Pulmonary artery endothelial cell (primary cell): ENCODE measurements at places on chromosomes 4 and X. TPM values are rescaled to one million over a fixed set of nuclear protein-coding genes. Genes with fewer than 3 reads are reported as not detected.

Gene RIBC1
- 0.26 and 0.32 TPM in 2 replicates for total RNA-seq

Gene FGFBP2
- not detected in 2 replicates for total RNA-seq

Gene WAS
- total RNA-seq, result not detected in 2 replicates

Gene DDIT4L
- 1.9 and 13.7 TPM in 2 replicates for total RNA-seq

Gene ALPK1
- total RNA-seq, result 7.1 and 8.9 TPM in 2 replicates

Gene PYURF
- total RNA-seq, result 124 and 131 TPM in 2 replicates

Gene BLOC1S4
- total RNA-seq, result 10.2 and 16.9 TPM in 2 replicates

Gene BEX2
- 0.67 and 0.86 TPM in 2 replicates for total RNA-seq

Gene HHIP
- total RNA-seq, result 217 and 481 TPM in 2 replicates

Gene GRPR
- total RNA-seq, result under 0.01 and 0.11 TPM in 2 replicates

Gene LRCH2
- 3.4 and 3.9 TPM in 2 replicates for total RNA-seq

Gene PF4V1
- total RNA-seq, result 1.1 TPM in 1 of 2 replicates, not detected in the other

Gene PAGE1
- total RNA-seq, result not detected in 2 replicates

Gene PPEF1
- not detected in 2 replicates for total RNA-seq

Gene NPY2R
- total RNA-seq, result not detected in 2 replicates

Gene AKAP14
- not detected in 2 replicates for total RNA-seq
